ENCODE measurements at places on chromosomes 2 and 18.

GRCh38 chr2:71557321-71557720, 104.0 kb downstream of the DYSF start:
- DNase-seq: no peak

DNA sequence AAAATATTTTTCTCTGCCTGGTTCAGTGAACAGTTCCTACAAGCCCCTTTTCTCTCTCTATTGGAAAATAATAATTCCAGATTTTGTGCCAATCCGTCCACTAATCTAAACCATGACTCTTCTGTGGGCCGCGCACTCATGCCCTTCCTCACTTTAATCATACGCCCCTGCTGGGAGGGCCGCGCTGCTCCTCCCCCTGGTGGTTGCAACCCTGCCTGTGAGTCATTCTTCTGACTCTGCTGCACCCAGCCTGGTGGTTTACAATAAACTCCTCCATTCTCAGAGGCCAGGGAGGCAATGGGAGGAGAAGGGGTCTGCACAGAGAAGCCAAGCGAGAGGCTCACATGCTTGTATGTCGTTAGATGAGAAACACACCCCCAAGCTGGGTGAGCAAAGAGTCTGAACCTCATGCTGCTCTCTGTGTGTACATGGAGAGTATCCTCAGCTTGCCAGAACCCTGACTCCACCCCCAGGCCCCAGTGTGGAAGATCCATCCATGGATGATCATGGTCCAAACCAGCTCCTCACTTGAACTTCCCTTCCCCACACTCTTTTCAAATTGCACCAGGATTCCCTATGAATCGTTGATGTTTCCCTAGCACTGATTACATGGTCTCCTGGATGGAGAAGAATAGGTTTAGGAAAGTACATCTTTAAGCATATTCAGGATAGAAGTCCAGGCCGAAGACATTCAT, 228.9 kb downstream of the ANKRD30B start:
- no peak for DNase-seq

DNA sequence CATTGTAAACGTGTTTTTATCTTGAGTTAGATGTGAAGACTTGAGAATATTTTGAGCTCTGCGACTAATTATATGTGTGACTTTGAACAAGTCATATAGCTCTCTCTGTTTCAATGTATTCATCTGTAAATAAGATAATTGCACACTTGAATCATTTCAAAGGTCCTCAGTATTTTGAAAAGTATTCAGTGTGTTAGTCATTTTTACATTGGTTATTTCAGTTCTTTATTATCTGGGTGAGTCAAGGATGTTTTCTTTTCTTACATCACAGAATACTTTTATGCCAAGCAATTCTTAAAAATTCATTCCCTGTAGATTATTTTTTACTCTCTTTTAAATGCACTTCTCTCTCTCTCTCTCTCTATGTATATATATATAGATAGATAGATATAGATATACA, 1098.0 kb upstream of the ZEB2 start:
- DNase-seq: no peak

GRCh38 chr18:23240609-23240930, 105.3 kb downstream of the CABLES1 start:
- no peak for DNase-seq

GRCh38 chr2:199395311-199395710, 62.4 kb downstream of the SATB2 start:
- DNase-seq: no peak

DNA sequence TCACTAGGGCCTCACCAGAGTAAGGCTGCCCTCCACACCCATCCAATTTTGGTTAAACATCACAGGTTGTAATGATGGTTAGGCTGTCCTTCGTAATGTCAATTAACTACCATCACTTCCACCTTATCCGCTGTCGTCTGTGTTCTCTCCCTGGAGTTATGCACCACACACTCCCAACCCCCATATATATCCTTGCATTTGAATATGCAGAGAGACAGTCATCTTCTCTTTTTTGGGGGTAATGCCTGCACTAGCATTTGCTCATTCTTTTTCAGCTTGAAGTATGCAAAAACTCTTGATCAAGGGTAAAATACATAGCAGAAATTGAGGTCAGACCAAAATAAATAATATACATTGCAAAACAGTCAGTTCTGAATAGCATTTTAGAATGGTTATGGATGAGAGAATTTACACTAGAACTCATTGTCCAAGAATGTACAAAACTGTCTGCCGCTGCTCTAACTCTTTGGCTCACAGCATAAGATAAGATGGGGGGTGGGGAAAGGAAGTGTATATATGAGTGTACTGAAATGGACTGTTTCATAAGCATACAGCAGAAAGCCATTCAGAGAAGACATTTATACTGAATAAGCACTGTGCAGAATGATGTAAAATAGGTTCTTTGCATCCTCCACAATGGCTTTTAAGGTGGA, 397.8 kb upstream of the CHST9 start:
- DNase-seq: no peak

DNA sequence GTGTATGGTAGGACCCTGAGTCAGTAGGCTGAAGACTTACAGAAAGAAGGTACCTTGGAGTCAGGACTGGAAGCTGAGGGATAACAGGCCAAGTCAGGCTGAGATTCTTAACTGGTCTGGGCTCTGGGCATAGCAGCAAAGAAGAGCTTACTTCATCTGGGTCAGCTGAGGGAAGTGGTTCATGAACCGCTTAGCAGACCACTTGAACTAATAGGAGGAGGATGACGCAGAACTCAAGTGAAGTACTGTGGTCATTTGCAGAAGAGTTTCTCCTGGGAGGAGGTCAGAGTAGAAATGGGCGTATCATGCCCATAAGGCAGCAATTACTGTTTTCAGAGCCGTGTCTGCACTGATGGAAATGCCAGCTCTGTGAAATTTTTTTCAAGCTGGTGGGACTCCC, 164.5 kb downstream of the LCLAT1 start:
- DNase-seq: no peak

Data from nephron progenitor cell (in vitro differentiated cells).